ENCODE measurements at places on chromosomes 7 and 10. TPM values are rescaled to one million over a fixed set of nuclear protein-coding genes. Genes with fewer than 3 reads are reported as not detected.

Gene WEE2
- total RNA-seq, result not detected

Gene JCAD
- 5.8 TPM for total RNA-seq

Gene CYP17A1
- total RNA-seq, result not detected

Gene EPDR1
- total RNA-seq, result 18.7 TPM

Gene SORCS1
- not detected for total RNA-seq

Gene MET
- 49.4 TPM for total RNA-seq

Gene PCGF6
- 31.0 TPM for total RNA-seq

Gene ING3
- total RNA-seq, result 14.1 TPM

Gene NRG3
- not detected for total RNA-seq

Gene STAMBPL1
- total RNA-seq, result 27.3 TPM

Gene SEMA3A
- 72.6 TPM for total RNA-seq

Gene PRKAR2B
- total RNA-seq, result 0.44 TPM

Gene GPNMB
- 65.4 TPM for total RNA-seq

DNA sequence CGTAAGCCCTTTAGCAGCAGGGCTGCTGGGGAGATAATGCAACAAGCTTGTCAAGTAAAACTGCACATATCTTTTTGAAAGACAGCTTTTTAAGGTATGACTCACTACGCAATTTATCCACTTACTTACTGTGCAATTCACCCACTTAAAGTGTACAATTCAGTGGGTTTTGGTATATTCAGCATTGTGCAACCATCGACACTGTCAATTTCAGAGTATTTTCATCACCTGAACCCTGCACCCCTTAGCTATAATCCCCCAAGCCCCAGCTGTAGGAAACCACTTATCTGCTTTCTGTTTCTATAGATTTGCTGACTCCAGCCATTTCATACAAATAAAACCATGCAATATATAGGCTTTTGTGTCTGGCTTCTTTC lies 168.0 kb downstream of the PTPN20 start:
- no peak for DNase-seq

DNA sequence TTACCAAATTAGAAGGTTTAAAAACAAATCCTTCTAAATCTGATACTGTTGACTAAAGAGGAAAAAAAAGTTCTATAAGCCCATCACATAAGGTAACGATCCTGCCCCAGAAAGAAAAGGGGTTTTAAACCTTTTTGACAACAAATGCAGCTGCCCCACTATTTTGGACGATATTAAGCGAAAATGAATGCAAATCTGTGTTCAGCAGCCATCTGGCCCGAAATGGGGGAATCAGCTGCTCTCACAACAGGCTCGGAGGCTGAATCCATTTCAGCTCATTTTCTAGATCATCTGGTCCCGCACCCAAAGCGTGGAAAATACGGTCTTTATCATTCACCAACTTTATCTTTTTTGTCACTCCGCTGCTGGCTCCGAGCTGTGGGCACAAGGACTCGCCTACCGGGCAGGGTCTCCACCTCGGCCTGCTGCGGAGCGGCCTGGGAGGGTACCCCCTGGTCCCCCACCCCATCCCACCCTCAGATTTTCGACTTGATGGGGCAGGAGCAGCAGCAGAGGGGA lies 2.4 kb upstream of the EBF3 start:
- no peak for DNase-seq

DNA sequence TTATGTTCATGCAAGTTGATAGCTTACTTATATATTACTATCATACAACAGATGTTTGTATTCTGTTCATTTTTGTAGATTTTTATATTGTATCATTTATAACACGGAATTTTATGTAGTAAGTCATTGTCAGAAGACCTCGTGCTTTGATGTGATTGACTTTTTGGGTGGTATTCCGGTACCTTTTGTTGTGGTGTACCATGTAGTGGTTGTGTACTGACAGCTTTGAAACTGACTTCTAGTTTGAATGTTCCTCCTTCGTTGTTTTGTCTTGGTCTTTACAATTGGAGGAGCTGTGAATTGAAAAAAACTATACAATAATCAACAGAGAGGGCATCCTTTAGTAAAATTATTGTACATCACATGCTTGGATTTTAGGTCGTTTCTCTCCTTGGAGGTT lies 61.5 kb downstream of the WAC start:
- DNase-seq, result no peak

DNA sequence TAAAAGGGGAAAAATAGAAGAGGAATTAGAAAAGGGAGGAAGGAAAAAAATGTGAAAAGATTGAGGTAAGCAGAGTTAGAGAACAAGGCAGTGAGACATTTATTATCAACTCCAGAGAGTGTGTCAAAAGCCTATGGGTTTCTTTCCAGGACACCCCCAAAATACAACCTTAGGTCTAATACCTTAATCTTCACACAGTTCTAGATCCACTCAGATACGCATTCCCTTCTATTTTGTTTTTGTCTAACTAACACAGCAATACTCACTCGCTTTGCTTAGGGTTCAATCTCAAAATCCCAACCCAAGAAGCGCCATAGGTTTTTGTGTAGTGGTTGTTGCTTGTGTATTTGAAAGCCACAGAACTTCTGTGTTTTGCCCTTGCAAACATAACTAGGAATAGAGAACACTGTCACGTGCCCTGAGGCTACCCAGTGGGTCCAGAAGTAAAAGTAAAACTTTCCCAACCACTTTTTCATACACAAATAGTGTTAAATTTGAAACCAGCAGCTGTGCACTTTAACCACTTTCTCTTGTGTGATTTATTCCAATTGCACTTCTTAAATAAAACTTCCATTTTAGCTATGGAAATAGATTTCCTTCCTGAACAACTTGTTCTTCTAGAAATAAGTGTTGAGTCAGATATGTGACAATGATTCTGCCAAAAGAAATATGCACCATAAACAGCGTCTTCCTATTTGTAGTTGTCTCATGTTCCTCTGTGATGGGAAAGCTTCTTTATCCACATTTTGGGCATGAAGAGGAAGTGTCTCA lies 414.7 kb upstream of the GHITM start:
- no peak for DNase-seq

GRCh38 chr10:79112881-79113431 lies 44.2 kb downstream of the ZMIZ1 start:
- DNase-seq, result peak; percentile 96

- no peak for DNase-seq
Measured at GRCh38 chr10:19668116-19668515, 148.1 kb upstream of the PLXDC2 start.

GRCh38 chr10:104345941-104346340 lies 7.7 kb upstream of the ITPRIP start:
- no peak for DNase-seq

DNA sequence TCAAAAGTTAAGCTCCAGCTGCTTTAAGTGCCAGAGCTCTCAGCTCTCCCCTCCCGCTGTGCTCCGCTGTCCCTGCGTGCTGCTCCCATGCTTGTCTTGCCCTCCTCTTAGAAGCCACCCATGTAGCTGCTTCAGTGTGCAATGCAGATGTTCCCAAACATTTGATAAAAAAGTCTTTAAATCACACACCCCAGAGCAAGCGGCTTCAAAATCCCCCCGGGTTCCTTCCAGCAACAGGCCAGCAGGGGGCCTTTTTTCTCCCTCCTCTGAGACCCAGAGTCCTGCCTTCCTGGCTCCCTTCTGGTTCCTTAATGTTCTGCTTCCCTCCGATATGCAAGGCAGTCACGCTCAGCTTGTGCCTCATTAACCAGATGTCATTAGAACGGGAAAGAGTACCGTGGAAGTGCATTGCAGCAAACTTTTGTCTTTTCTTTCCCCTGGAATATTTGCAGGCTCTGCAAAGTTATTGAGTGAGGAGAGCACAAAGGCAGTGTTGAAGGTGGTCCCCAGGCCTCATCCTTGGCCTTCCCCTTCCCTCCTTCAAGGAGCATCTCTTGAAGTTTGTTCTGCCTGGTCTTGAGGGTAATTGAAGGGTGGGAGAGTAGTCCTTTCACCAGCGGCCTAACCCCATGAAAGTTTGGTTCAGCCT lies 25.5 kb downstream of the LDB3 start:
- no peak for DNase-seq

DNA sequence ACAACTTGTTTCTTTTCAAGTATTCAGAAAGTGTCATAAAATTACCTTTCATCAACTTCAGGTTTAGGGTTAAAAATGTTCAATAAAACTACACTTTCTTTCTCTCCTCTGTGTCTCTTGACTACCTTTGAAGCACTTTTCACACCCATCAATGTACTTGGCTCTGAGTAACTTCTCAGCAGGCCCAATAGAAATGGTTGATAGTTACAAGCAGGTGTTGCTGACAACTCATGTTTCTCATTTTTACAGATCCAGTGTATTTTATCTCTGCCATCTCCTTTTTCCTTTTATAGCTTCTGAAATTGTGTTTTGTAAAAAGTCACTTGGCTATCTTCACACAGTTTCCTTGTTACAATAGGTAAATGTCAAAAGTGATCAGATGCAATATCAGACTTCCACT lies 348.0 kb downstream of the PHTF2 start:
- no peak for DNase-seq

- no peak for DNase-seq
Measured at GRCh38 chr10:24973163-24973562, 20.8 kb upstream of the PRTFDC1 start.

DNA sequence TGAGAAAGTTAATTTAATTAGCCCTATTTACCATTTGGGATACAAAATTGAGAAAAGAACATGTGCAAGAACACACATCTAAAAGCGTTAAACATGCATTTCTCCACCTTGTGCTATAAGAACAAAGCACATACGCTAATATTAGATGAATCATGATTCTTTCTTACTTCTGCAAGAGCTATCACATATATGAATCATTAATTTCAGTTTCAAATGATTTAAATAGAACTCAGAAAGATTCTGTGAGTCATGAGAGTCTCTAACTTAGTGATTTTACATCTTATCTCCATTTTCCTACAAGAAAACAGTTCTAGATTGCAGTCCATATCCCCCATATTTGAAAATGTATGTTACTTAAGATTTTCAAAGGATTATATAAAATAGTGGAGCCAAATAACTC lies 173.9 kb downstream of the RNLS start:
- DNase-seq, result no peak

GRCh38 chr10:6191569-6191968 lies 11.2 kb upstream of the PFKFB3 start:
- DNase-seq, result no peak

DNA sequence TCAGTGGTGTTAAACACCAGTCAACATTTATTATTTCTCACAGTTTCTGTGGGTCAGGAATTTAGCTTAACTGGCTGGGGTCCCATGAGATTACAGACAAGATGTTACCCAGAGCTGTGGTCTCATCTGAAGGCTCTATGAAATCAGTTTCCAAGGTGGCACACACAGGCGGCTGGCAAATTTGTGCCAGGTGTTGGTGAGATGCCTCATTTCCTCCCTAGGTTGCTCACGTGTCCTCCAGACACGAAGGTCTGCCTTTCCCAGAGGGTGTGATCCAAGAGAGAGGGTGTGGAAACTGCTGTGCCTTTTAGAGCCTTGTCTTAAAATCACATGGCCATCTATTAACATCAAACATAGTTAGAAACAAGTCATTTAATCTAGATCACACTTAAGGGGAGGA lies 209.0 kb downstream of the JCAD start:
- no peak for DNase-seq

DNA sequence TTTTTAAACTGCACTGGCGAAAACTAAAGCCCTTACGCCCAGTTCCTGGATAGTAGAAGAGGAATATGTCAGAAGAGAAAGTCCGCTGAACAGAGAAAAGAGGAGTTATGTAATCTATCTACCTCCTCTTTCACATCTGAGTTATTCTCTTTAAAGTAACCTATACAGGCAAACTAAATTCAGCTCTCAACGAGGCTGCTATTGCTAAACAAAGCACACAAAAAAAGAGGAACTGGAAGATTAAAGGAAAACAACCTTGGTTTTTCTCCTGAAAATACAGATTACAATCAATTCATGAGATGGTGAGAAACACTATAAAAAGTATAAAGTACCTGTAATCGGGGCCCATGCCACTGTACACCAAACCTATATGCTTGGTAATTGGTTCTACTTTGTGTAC lies 5.8 kb downstream of the PSMA2 start:
- DNase-seq, result no peak

- DNase-seq, result no peak
Measured at GRCh38 chr10:89555688-89556445, 20.5 kb upstream of the SLC16A12 start.

DNA sequence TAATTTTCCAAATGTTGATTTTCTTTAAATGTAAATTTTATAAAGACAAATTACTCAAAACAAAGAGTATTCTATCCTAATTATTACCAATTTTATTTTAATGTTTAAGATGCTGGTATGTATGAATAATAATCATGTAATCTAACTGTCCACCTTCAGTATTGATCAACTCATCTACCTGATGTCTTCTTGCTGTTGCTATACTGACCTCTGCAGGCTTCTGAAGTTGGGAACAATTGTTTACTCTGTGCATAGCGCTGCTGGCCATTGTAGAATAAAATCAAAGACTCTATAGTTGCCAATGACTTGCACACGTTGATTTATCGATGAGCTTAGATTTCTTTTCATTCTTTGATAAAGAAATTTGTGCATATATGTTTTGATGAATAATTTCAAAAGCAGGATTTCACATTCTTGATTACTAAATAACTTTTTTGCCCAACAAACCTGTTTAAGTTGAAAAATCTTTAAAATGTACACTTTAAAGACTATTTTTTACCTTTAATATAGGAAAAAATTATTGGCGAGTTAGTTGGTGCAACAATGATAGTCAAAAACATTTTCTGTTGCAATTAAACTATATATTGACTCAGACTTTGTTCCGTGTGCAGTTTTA lies 282.3 kb downstream of the TFEC start:
- no peak for DNase-seq

DNA sequence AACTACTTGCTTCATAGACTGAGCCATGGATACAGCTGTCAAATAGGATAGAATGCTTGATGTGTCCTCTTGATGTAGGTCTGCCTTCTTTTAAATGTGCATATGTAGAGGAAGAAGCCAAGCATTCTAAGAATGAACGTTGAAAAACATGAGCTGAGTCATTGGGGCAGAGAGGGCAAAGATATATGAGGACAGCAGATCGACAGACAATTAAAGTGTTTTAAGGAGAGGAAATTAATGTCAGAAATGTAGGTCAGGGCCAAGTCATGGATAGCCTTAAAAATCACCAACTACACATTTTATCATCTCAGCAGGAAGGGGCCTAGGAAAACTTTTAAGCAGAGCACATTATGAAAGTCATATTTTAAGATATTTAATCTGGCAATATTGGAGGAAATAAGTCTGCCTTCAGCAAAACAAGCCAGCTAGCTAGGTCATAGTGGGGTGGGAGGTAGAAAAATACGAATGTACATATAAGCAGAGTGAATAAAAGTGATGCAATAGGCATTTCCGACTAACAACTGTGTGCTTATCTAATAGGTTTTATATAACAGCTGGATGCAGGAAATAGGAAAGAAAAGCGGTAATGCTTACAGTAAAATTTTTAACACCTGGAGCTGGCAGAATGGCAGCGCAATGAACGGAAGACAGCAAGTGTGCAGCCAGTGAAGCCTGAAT lies 638.3 kb upstream of the TPK1 start:
- no peak for DNase-seq
